ENCODE measurements at places on chromosomes 1 and 21.
A peak's percentile ranks its signal among the peaks of the same experiment; 100 is the strongest.

DNA sequence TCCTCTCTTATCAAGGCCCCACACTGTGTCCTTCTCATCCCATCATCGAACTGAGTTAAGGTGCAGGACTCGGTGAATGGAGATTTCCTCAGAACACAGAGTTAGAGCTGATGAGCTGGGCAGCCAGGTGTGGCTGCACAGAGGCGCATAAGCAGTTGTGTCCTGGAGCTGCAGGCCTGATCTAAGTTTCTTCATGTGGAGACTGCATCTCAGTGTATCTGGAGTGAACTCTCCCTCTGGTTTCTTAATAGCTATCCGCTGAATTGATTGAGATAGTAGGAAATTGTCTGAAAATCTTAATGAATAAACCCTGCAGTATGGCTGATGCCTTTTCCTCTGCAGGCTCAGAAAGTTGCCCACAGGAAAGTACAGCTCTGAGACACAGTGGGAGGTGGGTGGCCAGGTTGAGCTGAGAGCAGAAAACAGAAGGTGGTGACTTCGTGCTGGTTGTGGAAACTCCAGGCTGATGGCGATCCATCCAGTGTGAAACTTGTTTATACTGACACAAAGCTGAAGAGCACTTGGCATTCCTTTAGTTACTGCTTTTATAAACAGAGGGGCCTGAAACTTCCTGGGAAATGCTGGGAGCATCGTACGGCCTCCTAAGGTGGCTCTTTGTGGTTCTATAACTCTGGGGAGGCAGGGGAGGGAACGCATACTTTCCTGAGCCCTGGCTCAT, 67.4 kb upstream of the F3 start:
- no peak for DNase-seq

GRCh38 chr1:149843431-149844041, 55.8 kb upstream of the BOLA1 start:
- DNase-seq: peak; percentile 25

DNA sequence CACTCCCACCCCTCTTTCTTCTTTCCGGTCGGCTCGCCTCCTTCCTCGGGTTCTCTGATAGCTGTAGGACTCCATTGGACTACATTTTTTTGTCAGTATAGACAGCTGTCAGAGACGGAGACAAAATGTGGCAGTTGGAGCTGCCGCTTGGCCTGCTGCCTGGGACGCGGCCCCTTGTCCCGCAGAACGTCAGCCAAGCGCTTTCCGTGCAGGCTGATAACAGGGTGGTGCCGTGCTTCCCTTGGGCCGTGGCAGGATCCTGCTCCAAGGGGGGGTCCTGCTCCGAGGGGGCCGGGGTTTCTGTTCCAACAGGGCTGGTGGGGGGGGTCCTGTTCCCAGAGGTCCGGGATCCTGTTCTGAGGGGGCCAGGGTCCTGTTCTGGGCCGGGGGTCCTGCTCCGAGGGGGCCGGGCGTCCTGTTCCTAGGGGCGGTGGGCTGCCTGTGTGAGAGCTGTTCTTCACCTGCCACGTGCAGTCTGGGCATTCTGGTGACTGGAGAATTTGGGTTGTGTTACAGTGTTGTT, 4.9 kb downstream of the SKI start:
- no peak for DNase-seq

DNA sequence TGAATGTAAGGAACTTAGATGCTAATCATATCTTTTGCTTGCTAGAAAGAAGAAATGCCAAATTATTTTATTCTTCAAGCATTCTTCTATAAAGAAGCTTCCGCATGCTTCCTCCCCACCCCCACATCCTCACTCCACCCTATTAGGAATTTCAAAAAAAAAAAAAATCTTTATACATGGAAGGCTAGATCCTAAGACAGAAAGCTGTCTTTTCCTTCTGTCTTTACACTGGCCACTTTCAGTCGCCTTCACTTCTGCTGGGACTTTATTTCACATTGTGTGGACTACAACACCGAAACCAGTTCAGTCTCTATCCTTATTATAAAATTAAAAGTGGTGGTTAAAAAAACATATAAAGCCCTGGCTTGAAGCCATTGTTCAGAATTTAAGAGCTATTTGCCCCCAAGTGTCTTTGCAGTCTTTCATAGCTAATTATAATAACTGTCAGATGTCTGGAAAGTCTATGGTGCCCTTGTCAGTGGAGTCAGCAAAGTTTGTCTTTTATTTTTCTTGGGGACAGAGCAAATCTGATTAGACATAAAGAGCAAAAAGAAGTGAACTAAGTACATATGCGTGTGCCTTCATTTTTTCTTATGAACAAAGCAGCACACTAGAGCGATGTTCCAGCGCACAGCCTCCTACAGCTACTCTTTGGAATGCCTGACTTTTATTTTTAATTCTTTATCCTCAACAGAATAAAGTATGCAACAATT, 297.7 kb downstream of the PTPRC start:
- no peak for DNase-seq

- peak; percentile 64 for DNase-seq
These were observed 2.1 kb downstream of the EVA1B start for GRCh38 chr1:36321119-36321951.

GRCh38 chr1:205924460-205924790, 18.8 kb downstream of the SLC26A9 start:
- no peak for DNase-seq

- DNase-seq: no peak
These were observed 27.3 kb downstream of the DMRTB1 start for GRCh38 chr1:53486395-53487026.

GRCh38 chr21:14901482-14901958, 163.3 kb downstream of the NRIP1 start:
- DNase-seq: no peak

DNA sequence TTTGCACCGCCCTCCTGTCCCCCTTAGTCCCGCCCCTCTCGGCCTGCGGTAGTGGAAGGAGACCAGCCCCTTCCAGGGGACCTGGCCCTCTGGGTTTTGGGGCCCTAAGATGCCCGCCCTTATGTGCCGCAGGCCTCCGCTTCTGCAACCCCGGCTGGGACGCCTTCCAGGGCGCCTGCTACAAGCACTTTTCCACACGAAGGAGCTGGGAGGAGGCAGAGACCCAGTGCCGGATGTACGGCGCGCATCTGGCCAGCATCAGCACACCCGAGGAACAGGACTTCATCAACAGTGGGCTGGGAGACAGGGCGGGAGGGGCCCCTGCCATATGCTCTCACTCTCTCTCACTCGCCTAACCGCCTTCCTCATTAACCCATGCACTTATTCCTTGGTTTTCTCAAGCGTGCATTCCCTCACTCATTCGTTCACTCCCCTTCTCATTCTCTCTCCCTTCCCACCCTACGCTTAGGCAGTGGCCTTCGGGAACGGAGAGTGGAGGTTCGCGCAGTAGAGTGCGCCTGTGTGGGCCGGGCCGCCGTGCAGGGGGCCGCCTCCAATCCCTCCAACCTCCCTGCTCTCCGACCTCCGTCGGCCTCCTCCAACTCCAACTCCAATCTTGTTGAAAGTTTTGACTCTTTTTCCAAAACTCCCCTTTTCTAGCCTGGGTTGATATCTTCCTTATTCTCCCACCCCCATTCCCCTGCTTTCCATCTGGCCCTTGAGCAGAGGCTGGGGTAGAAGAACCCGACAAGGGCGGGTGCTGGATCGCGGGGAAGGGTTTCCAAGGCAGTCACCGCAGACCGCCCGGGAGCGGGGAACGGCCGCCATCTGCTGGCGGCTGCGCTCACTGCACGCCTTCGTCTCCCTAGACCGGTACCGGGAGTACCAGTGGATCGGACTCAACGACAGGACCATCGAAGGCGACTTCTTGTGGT, 15.2 kb downstream of the BCAN start:
- peak; percentile 85 for DNase-seq

DNA sequence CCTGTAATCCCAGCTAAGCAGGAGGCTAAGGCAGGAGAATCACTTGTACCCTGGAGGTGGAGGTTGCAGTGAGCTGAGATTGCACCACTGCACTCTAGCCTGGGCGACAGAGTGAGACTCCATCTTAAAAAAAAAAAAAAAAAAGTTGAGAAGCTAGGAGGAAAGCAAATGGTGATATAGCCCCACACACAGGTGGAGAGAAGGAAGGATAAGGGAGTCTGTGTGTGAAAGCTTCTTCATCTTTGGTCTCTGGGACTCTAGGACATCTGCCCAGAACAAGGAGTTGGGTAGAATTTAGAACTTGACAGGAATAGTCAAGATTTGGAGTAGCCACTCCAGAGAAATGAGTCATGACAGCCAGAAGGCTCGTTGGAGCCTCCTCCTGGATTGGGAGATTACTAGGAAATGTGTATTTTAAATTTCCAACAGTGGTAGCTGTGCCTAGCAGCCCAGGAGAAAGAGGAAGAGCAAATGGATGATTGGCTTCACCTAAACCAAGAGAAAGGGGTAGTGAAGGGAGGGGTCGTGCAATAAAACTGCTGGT, 19.9 kb downstream of the NPL start:
- no peak for DNase-seq

All from activated T-cell treated with anti-CD3 and anti-CD28 coated beads, Interleukin-2, amount 50 U/mL, for 48 hours (primary cell).